Right atrium auricular region (tissue), 2 donors: ENCODE measurements at places on chromosomes 11 and 22.
A peak's percentile ranks its signal among the peaks of the same experiment; 100 is the strongest.

GRCh38 chr22:33866511-33866910, 53.8 kb downstream of the LARGE1 start:
- no peaks in the 10 kb centered on the region for H3K4me1 ChIP-seq
- H3K4me3 ChIP-seq = no peak overlapping the region
- no peaks in the 10 kb centered on the region for H3K36me3 ChIP-seq
- peak overlapping the region; percentile 86 for H3K27ac ChIP-seq
- DNase-seq = no peak

DNA sequence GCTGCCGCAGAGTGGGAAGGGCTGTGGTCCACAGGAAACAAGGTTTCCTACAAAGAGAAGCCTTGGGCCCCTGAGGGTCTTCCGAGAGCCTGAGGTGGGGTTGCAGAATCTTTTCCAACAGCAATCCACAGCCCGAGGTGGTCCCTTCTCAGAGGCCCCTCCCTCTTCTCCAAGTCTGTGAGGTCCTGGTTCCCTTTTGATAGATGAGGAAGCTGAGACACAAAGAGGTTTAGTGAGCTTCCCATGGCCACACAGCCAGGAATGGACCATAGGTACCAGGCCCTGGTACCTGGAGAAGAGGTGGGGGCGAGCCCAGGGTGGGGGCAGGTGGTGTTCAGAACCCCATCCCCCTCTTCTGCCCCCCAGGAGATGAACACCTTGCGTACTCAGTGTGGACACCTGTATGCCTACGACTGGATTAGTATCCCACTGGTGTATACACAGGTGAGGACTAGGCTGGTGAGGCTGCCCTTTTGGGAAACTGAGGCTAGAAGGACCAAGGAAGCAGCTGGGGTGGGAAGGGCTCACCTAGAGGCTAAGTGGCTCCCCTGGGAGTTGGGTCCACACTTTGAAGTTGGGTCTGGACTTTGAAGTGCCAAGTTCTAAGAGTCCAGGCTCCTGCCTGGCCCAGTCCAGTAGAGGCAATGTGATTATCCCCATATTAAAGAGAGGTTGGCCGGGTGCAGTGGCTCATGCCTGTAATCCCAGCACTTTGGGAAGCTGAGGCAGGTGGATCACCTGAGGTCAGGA, 7.0 kb downstream of the BEST1 start:
- DNase-seq = peak; percentile 58
- peaks cover 6% of the 10 kb centered on the region for H3K36me3 ChIP-seq
- H3K4me3 ChIP-seq = no peak overlapping the region
- H3K27me3 ChIP-seq = no peaks in the 10 kb centered on the region
- H3K4me1 ChIP-seq = no peaks in the 10 kb centered on the region

DNA sequence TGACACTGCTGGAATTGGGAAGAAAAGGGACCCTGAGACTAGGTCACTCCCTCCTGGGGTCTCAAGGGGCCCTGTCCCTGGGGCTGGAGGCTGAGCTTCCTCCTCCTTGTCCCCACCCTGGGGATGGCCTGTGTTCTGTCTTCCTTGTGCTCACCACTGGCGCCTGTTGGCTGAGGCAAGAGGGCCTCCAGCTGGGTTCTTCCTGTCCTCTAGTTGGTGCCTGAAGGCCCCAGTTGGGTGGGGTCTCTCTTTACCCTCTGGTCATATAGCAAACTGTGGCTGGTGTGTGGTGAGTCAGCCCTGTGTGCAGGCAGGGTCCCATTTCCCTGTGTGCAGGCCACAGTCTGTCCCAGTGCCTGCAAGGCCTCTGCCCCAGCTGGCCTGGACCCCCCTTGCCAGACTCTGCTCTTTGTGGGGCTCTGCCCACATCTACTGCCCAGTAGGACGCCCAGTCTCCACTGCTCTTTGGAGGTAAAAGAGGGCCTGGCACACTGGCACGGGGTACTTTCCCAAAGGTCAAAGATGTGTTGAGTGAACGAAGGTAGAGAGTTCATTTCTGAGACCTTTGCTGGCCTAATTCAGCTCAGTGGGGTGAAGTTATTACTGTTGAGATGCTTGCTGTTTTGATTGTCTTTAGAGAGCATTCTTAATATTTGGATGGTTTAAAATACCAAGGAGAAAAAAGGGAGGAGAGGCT, 55.1 kb upstream of the CLDN5 start:
- H3K27ac ChIP-seq = peak overlapping the region; percentile 7
- no peaks in the 10 kb centered on the region for H3K36me3 ChIP-seq
- H3K4me1 ChIP-seq = no peaks in the 10 kb centered on the region
- H3K4me3 ChIP-seq = no peak overlapping the region

- no peak overlapping the region for H3K27ac ChIP-seq
- DNase-seq = no peak
- no peaks in the 10 kb centered on the region for H3K4me1 ChIP-seq
- H3K36me3 ChIP-seq = peaks cover 30% of the 10 kb centered on the region
These were observed 20.8 kb upstream of the DLAT start for GRCh38 chr11:112004389-112004788.

DNA sequence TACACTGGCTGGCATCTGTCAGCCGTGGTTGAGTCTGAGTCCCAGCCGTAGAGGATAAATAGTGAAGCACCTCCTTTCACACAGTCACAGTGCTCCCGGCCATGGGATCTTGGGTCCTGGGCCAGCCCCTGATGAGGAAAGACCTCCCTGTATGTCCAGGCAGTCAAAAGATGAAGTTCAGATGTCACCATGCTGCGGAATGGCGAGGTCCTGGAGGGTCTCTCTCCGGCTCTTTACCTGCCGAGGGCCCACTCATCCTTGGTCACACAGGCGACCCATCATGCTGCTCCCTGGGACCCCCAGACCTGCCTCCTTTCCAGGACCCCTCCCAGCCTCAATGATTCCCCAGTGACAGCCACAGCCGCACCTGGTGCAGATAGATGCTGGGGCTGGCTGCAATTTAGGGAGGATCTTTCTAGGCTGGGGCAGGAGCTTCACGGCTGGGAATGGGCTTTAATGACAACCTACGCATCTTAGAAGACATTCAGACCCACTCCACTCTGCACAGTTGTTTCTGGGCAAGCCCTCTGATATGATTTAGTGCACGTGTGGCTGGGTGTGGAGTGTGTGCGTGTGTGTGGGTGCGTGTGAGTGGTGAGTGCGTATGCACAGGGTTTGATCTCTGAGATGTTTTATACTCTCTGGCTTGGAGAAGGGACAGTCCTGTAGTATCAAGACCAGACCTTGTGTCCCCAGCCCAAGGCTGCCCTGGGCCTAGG, 79.7 kb downstream of the FBLN1 start:
- H3K27me3 ChIP-seq = no peaks in the 10 kb centered on the region
- peaks cover 12% of the 10 kb centered on the region for H3K36me3 ChIP-seq

DNA sequence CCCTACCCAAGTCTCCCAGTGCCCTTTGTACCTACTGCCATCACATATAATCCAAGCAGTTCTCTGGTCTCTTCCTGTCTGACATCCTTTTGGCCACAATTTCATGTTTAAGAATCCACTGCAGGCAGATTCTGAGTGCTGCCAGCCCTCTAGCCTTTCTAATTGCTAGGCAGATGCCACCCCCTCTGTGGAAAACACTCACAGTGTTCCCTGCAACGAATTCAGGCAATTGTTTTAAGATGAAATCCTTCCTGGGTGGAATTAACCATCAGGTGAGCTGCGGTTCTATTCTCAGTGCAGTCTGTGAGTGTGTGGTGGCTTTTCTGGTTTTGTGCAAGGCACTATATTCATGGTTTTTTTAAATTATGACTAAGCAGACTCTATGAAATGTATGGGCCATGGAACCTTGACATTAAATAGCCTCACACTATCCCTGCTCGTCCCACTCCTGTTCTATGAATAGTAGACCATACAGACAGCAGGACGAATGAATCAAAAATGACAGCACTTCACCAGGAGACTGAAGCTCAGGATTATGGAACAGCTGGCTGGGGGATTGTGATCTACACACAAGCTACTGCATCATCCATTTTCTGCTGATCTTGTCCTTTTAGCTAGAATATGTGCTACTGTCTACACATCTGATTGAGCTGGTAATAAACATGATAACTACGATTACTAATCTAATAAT, 29.8 kb upstream of the BMAL1 start:
- H3K4me3 ChIP-seq = no peak overlapping the region
- no peak overlapping the region for H3K27ac ChIP-seq
- DNase-seq = no peak
- H3K4me1 ChIP-seq = no peaks in the 10 kb centered on the region
- no peaks in the 10 kb centered on the region for H3K27me3 ChIP-seq

DNA sequence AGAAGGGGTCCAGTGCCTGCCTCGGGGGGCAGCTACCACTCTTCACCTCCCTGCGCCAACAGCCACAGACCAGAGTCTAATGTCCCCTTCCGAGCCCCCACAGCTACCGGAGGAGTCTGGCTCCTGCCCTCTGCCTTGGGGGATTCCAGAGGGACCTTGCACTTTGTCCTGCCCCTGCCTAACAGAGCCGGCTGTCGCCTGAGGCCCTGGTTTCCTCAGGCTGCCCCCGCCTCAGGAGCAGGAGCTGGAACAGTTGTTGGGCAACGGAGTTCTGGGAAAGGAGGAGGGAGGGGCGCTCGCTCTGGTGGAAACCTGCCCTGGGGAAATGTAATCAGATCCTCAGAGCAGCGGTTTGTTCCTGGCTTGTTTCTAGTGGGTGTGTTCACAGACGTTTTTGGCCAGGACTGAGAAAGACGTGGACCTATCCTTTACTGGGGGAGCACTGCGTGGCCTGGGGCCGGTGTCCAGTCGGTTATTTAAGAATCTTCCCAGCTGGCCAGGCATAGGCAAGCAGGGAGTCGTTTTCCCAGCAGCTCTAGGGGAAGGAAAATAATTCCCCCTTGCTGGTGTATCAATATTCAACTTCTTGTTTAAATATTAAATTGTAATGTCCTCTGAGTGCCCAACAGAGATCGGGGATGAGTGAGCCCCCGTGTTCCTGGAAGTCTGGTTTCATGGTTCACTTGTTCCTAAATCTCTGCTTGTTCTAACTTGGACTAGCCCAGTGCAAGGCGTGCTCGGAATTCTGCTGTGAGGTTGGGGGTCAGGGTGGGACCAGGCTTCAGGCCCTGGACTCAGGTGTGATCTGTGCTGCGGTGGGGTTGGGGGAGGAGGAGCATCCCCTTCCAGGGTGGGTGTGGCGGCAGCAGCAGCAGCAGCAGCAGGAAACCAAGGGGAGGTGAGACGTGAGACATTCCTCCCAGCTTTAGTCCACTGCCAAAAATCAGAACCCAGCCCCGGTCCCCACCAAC, 32.1 kb downstream of the A4GALT start:
- H3K36me3 ChIP-seq = peaks cover 27% of the 10 kb centered on the region
- no peaks in the 10 kb centered on the region for H3K27me3 ChIP-seq

DNA sequence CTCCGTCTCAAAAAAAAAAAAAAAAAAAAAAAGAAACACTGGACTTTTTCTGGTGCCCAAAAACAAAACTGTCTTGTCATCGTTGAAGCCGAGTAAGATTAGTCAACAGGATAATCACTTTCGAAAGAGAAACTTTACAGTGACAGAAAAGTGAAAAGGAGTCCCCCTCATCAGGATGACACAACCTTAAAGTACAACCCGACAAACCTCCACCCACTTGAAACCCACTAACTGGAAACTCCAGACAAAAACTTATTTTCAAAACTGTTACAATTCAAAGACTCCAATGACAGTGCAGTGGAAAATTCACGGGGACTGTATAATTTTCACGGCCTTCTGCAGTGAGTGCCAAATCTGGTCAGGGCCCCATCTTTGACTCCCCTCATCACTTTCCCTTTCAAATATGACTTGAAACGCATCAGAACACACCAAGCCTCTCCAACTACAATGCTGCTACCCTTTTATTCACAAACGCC, 1.3 kb downstream of the DENND5A start:
- H3K36me3 ChIP-seq = no peaks in the 10 kb centered on the region
- no peaks in the 10 kb centered on the region for H3K4me1 ChIP-seq
- H3K27me3 ChIP-seq = no peaks in the 10 kb centered on the region
- no peak for DNase-seq
- peak overlapping the region; percentile 76 for H3K4me3 ChIP-seq

DNA sequence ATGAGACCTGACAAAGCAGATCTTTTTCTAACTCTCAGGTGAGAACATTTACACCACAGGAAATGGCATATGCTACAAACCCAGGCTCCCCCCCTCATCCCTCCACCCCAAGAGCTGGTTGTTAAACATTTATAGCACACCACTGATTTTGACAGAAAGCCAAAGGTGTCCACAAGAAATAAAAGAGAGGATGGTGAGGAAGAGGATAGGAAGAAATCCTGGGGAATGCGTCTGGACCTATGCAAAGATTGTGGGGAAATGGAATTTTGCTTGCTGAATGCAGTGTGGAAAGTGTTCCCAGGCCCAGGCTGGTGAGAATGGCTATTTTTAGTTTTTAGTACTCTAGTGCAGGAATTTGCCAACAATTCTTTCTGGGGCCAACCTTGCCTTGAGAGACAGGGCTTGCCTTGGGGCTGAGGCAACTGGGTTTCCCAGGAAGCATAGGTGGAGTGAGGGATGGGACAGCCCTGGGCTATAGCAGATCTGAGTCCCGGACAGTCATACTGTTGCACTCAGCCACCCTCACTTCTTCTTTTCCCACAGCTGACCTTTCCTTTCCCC, 163.9 kb downstream of the ADAMTS15 start:
- DNase-seq = no peak
- no peaks in the 10 kb centered on the region for H3K36me3 ChIP-seq
- H3K4me1 ChIP-seq = no peaks in the 10 kb centered on the region
- H3K27me3 ChIP-seq = no peaks in the 10 kb centered on the region
- no peak overlapping the region for H3K4me3 ChIP-seq

DNA sequence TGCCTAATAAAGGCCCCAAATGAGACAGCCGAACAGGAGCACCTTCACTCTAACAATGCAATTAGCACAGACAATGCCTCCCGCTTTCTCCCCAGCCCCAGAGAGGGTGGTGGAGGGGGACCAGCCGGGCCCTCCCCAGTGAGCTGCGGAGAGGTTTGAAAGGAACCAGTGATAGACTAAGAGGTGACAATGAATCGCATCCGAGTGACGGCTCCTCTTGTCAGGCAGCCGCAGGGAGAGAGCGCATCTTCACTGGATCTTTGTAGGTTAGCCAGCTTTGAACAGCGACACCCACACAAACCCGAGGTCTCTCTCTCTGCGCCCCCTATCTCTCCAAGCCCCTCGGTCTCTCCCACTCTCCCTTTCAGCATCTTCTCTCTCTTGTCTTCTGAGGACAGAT, 28.0 kb downstream of the FLRT1 start:
- H3K36me3 ChIP-seq = no peaks in the 10 kb centered on the region
- peaks cover 23% of the 10 kb centered on the region for H3K4me1 ChIP-seq
- H3K27me3 ChIP-seq = no peaks in the 10 kb centered on the region
- no peak for DNase-seq

DNA sequence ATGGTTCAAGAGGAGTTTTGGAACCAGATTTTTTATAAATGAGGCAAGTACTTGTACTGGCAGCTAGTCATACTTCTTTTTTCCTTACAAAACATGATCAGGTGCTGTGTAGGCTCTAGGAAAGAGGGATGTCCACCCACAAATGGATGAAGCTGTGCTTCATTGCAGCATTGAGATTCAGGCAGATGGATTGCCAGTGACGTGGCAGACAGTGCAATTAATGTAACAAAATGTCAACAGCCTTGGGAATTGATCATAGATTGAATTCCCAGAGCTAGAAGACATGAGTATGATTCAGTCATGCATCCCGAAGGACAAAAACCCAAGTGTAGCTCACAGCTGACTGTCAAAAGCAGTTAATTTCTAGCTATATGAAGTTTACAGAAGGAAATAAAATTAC, 99.2 kb upstream of the RASSF10 start:
- DNase-seq = no peak
- H3K36me3 ChIP-seq = no peaks in the 10 kb centered on the region
- peaks cover 10% of the 10 kb centered on the region for H3K4me1 ChIP-seq
